Omental fat pad (tissue), 4 donors: ENCODE measurements at places on chromosomes 7 and 10. TPM values are rescaled to one million over a fixed set of nuclear protein-coding genes. Genes with fewer than 3 reads are reported as not detected.

- DNase-seq: no peak
Observed at GRCh38 chr10:110279407-110279986, 25.2 kb downstream of the SMNDC1 start.

Gene FAM237B
- total RNA-seq: not detected

DNA sequence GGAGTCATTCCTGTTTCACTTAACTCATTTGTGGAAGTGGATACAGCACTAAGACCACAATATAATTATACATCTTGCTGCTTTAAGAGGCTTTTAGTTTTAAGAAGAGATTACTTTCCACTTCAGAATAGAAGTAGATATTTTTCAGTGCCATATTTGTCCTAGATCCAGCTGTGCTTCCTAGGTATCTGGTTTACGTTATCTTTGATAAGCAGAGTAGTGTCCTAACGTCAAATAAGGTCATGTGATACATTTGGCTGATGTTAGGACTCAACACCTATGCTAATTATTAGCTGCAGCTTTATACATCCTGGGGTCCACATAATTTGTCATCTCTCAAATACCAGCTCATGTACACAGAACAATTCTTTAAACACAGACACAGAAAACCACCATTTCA, 196.2 kb upstream of the SMIM30 start:
- no peak for DNase-seq

GRCh38 chr7:91089382-91089963, 174.8 kb upstream of the FZD1 start:
- DNase-seq: no peak

DNA sequence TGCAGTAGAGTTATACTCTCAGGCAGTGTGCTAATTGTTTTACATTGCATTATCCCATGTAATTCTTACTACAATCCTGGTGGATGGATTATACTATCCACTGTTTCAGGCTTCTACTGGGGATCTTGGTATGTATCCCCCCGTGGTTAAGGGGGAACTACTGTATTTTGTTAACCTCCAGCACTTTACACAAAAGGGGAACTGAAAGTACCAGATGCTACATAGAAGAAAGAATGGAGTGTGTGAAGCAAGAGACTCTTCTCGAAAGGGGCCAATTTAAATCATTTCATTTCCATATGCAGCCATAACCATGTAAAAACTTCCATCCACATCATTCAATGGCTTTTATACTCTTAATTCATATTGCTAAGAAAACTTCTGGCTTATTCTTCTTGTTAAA, 69.4 kb downstream of the C1GALT1 start:
- no peak for DNase-seq

- DNase-seq: no peak
Observed at GRCh38 chr7:122166740-122167139, 22.7 kb upstream of the AASS start.

- DNase-seq: no peak
Observed at GRCh38 chr10:96648297-96648696, 61.5 kb upstream of the TM9SF3 start.

DNA sequence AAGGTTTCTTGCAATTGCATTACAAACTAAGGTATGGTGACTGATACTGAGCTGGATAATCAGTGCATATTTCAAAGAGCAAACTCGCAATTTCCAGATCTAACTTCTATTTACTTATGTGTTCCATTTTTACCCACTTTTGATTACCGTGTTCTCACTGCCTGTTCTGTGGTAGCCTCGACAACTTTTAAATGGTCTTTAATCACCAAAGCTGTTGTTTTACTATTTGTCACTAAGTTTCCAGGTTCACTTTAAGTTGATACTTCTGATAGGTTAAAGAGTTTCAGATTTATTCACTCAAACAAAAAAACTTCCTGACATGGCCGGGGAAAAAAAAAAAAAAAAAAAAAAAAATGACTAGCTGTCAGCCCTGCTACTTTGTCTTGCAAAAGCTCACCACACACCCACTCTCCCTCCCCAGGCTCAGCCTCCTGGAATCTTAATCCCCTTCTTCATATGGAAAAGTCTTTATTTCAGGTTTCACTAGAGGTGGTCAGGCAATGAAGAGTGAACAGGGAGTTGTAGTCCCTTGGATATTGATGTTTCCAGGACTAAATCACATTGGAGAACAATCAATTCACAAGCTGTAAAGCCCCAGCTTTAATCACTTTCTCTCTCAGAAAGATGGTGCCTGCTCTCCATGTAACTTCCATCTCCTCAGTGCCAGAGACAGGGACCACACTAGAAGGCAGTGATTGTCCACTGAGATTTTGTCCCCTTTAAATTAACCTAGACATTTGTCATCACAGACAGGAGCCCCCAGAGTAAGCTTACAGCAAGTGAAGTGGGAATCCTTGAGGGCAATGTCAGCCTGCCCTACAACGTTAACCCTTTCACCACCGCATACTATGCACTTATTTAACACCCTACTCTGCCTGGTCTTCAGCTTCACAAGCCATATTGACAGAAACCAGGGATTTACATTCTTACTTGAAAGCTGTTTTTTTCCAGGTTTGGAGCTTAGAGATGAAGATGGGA, 749.1 kb upstream of the SORCS1 start:
- no peak for DNase-seq

Gene SAMD9
- 8.0 TPM for total RNA-seq

Gene MGAM2
- 0.19 TPM for total RNA-seq

DNA sequence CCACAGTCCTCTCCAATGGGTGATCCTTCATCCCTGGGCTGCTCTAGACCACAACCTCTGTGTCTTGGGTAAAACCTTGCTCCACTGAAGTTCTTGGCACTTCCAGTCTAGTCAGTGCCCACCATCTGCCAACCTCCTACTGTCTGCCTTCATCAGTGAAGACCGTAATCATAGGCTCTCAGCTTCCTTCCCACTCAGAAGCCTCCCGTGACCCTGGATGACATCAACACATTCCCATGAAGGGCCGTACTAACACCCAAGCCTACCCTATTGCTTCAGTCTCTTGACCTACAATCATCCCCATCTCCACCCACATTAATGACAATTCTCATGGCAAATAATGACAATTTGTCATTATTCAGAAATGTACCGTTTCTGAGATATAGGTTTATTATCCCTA, 27.6 kb upstream of the GARS1 start:
- DNase-seq: no peak

- peak; percentile 57 for DNase-seq
Observed at GRCh38 chr10:5623081-5623748, 43.2 kb downstream of the ASB13 start.

DNA sequence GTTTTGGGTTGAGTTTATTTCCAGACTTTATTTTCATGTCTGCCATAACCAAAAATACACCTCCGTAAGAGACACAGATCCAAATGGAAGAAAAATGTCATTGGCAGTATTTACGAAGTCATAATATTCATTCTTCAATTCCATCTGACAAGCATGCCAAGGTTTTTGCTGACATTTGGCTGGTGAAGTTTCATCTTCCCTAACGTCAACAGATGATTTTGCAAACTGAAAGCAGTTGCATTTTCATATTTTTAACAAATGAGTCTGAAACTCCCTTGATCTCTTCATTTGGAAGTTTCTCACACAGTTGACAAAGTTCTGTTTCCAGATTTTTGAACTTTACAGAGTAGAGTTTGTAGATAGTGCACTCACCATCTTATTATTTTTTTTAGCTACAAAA, 114.5 kb downstream of the CALN1 start:
- DNase-seq: no peak

DNA sequence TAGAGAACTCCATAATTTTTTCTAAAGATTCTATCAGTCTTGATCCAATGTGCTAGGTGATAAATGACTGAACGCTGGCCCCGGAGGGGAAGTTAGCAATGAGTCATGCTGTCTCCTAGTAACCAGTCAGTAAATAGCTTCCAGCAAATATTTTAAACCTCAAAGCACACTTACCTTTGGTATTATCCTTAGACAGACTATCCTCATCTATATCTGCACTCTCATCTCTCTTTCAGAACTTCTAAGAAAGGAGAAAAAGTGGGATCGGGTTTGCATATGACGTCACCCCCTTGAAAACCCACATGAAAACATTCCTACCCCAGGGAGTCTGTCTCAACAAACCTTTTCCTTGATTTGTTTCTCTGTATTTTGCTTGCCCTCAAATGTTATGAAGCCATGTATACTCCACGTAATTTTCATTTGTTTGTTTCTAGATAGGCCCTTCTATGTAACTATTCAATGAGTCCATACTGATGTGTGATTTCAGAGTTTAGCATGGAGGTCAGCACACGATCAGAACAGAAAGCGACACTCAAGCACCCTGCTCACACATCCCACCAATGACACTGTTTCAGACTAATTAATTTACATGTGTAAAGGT, 174.9 kb upstream of the NRP1 start:
- DNase-seq: no peak

- DNase-seq: no peak
Observed at GRCh38 chr10:19169684-19170083, 121.1 kb downstream of the MALRD1 start.

- DNase-seq: no peak
Observed at GRCh38 chr10:63133821-63134557, 861 bp downstream of the NRBF2 start.

- DNase-seq: no peak
Observed at GRCh38 chr10:133286366-133286765, 9.7 kb upstream of the ADAM8 start.

Gene CALHM2
- 63.5 TPM for total RNA-seq

DNA sequence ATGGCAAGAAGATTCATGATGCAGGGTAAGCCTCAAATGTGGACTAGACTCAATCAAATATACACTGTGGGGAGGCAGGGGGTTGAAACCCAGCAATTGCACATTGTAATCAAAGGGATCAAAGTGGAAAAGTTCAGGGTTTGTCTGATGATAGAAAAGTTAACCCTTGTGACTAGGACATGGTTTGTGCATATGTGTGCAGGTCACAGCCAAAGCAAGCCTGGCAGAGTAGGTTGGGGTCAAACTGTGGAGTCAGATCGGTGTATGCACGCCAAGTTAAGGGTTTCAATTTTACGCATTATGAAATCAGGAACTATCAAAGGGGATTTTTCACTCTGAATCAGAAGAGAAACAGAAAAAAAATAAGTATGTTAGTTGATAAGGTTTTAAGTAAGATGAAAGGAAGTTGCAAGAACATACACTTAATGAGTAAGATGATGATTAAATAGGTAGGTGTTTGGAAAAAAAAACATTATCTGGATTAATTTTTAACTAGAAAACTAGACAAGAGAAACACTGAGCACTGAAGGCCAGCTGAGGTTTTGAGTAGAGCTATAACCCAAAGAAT, 188.3 kb downstream of the DGKB start:
- no peak for DNase-seq

GRCh38 chr7:100720671-100721504, 620 bp downstream of the EPO start:
- DNase-seq: no peak

Gene NAT16
- 0.09 TPM for total RNA-seq

DNA sequence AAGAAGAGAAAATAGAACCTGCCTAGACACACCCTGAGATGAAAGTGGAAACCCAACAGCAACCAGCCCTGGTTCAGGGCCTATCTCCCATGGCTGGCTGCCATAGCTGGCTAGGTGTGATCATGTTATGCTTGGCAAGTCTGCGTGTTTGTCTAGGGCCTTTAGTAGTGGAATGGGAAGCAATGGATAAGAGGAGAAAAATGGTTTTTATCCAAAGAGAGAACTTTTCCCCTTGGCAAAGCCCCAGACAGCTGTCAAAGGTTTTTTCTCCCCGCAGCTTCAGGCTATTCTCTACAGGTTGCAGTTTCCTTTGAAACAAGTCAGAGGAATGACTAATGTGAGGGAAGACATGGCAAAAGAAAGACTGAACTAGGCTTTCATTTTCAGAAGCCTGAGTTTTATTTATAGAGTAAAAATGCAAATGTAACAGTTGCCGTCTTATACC, 161.5 kb downstream of the SEMA3D start:
- no peak for DNase-seq

Gene SPRN
- total RNA-seq: not detected

GRCh38 chr10:129033790-129034272, 433.2 kb upstream of the MGMT start:
- DNase-seq: no peak

DNA sequence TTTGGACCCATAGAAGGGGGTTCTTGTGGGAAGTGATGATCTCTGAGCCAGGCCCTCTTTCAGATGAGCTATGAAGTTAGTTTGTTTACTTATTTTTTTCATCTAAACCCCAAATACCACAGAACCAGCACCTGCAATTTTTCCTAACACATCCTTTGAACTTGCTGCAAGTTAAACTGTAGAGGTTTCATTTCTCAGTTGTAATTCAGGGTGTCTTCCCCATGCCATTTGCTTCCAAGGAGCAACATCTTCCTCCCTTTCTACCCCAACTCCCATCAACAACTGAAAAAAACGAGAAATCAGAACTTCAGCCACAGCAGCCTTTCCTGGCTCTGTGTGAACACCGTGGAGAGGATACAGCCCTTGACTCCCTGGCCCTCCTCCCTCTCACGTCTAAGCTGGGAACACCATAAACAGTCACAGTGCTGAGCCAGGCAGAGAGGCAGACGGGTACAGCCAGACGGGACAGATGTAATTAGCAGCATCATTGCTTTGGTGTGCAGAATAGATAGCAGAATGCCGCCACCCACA, 63.6 kb downstream of the RGS10 start:
- DNase-seq: no peak

GRCh38 chr7:131581241-131582051, 25.0 kb upstream of the PODXL start:
- DNase-seq: no peak

- no peak for DNase-seq
Observed at GRCh38 chr7:12370249-12370648, 33.4 kb downstream of the VWDE start.
